Left renal cortex interstitium (tissue), 4 donors: ENCODE measurements at places on chromosomes 1 and 21. TPM values are rescaled to one million over a fixed set of nuclear protein-coding genes. Genes with fewer than 3 reads are reported as not detected.

C1orf141 gene
- not detected for polyA plus RNA-seq

GRCh38 chr1:152741656-152742055 is 16.2 kb upstream of the KPRP start:
- DNase-seq, result no peak

CLDN17 gene
- polyA plus RNA-seq, result not detected

DNA sequence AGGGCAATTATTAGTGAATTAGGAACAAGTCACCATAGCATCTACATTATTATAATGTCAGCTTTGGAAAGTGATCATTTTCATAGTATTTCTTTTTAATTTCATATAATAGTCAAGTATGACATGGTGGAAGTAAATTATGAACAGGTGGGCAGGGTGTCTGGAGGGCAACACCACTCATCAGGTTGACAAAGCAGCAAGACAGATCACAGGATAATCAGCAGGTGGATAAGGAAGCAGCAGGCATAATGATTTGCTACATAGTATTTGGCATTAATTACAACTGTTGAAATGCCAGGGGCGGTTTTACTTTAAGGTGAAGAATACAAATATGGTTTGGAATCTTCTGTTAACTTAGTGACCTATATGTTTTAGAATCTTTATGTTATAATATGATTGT is 1342.2 kb downstream of the PLA2G4A start:
- no peak for DNase-seq

RAB25 gene
- 63.6 TPM for polyA plus RNA-seq

- DNase-seq, result no peak
These were observed 93.2 kb downstream of the PLXNA2 start for GRCh38 chr1:208150833-208151458.

GRCh38 chr21:39347537-39347936 is 1.4 kb downstream of the HMGN1 start:
- no peak for DNase-seq

DNA sequence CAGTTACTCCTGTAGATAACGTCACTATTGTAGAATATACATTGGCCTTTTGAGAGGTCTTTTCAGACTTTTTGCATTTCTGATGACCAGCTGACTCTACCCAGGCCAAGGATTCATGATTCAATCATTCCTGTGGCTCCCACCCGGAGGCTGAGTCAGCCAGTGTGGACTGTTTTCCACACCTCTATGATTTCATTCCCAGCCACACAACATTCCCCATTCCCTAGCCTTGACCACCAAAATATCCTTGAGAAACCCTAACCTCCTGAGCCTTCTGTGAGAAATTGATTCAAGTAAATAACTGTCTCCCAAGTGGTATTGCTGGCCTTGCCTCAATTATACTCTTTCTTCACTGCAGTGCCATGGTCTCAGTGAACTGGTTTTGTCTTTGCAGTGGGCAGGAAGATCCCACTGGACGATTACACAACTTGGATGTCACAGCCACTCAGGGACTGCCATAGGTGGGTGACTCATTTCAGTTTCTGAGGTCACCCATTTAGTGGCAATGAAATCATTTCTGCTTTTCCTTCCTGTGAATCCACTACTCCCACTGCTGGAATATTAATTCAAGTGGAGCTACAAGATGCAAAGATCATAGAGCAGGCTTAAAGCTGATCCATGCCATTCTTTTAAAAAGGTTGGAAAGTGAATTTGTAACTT is 518.6 kb upstream of the ZP4 start:
- no peak for DNase-seq
